ENCODE measurements at places on chromosomes 11 and 22.

DNA sequence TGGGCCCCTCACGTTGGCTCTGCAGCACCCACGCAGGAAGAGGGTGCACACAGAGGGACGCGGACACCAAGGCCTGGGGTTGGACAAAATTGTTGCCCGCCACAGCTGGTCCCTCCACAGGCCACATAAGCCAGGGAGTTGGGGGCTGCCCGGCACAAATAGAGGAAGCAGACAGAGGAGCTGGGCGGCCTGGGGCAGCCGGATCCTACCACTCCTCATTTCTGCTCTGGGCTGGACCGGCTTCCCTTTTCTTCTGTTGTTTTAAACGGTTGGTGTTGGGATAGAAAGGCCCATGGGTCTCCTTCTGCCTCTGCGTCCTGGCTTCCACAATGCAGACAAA, 36.4 kb upstream of the LINC01488 start:
- no peak for DNase-seq

DNA sequence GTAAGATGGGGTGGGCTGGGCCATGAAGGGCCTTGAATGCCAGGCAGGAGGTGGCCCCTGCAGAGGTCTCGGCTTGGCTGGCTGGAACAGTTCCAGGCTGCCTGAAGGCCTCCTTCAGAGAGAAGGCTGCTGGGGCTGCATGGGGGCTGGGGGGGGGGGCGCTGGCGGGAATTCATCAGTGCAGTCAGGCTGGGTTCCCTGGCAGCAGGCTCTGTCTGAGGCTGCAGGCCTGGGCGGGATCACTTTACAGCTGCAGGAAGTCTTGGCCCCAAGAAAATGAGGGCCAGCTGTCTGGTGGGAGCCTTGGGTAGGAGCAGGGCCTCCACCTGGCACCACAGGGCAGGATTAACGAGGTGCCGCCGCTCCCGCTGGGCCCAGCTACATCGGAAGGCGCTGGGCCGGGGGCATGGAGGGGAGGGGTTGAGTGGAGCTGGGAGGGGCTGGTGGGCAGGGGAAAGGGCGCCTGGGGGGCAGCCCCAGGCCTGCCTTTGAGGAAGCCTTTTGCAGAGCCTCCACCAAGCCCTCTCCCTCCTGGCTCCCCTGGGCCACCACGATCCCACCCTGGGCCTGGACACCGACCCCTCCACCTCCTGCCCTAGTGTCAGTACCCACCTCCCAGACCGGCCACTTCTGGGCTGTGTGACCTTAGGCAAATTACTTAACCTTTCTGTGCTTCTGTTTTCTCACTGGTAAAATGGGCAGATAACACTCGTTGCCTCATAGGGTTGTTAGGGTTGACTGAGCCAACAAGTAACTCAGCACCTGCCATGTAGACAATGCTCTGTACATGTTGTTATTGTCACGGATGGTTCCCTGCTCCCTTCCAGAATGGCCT, 31.0 kb upstream of the HMOX1 start:
- DNase-seq, result no peak

- DNase-seq, result no peak
Observed at GRCh38 chr11:74169738-74170458, 904 bp downstream of the C2CD3 start.

GRCh38 chr11:129894278-129895125, 876 bp downstream of the NFRKB start:
- no peak for DNase-seq

GRCh38 chr11:7480113-7480512, 5.2 kb upstream of the OLFML1 start:
- no peak for DNase-seq

- no peak for DNase-seq
Observed at GRCh38 chr22:43315687-43316217, 27.4 kb downstream of the SCUBE1 start.

DNA sequence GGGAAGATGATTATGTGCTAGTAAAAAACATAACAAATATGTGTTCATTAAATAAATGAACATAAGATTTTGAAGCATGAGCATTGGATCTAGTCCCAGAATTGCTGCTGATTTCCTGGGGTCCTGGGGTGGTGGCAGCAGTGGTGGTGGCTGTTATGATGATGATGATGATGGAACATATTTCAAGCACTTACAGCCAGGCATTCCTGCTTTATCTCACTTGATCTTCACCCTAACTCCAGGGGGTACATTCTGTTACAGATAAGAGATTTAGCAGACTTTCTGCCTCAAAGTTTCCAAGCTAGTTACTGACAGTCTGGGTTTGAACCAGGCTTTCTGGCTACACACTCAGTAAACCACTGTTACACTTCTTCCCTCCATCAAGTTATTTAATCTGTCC, 5.2 kb downstream of the TRAPPC4 start:
- no peak for DNase-seq

- no peak for DNase-seq
Observed at GRCh38 chr11:124460459-124460858, 15.0 kb upstream of the OR8B8 start.

GRCh38 chr11:107719557-107720302, 7.9 kb upstream of the SLN start:
- no peak for DNase-seq

GRCh38 chr11:128045094-128045725, 542.1 kb downstream of the ETS1 start:
- no peak for DNase-seq

DNA sequence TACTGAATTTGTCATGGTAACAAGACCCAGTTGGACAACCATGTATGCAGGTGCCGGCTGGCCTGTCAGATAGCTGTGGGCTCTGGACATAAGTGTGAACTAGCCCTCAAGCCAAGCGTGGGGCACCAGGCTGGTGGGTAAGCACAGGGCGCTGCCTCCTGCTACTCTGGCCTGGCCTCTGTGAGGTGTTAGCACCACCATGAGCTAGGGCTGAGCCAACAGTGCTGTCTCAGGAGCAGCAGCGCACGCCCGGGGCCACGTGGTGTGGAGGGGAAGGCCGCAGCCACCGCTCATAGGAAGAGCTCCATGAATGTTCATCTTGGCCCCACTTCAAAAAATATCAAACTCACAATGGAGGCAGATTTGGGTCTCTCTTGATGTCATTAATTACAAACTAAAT, 35.3 kb upstream of the GNB1L start:
- DNase-seq, result no peak

DNA sequence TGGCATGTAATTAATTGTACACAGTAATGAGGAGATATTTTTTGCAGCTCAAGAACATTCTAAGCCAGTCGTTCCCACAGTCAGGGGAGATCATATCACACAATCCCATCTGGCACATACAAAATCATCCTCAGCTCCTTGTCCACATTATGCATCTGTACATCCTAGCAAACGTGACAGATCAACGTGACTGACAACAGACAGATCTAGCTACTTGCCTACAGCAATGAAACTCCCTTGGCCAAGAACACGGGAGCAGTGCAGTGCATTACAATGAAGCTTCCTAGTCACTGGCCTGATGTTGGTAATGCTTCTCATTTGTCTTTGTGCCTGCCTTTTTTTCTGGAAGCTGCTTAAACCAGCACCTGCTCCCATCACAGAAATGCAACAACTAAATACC, 24.5 kb upstream of the GUCY1A2 start:
- no peak for DNase-seq

DNA sequence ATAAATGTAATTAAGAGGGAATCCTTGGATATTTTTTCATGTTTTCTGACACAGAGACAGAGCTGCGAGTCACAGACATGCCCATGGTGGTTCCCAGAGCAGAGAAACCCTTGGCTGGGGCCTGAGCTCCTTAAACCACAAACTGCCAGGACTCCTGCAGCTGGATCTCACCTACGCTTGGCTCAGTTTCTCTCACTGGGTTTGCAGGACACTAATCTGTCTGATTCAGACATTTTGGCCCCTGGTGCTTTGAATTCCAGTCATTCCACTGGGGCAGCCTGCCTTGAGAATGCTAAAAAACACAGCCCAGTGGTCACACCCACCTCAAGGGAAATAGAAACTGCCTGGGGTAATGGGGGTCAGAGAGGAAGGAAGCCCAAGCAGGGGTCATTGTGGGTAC, 122.6 kb downstream of the CCDC81 start:
- no peak for DNase-seq

- DNase-seq, result no peak
Observed at GRCh38 chr22:32904044-32904443, 102.5 kb downstream of the TIMP3 start.
